ENCODE measurements at places on chromosomes 5 and 9.

DNA sequence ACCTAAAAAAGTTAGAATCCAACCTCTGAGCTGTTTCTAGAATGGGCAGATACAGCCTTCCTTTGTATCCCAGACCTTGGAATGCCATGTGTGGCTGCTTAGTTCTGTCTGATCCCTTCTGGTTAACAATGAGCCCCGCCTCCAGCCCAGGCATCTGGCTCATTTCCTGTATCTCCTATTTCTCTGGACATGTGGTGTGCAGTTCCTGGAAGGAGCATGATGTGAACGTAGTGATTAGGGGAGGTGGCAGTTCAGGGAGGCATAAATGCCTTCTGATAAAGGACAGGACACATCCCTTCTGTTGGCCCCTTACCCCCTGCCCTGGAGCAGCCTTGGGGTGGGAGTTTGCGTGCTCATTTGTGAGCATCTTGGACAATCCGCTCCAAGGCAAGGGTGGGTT is 243.0 kb downstream of the ZSWIM6 start:
- DNase-seq = no peak

DNA sequence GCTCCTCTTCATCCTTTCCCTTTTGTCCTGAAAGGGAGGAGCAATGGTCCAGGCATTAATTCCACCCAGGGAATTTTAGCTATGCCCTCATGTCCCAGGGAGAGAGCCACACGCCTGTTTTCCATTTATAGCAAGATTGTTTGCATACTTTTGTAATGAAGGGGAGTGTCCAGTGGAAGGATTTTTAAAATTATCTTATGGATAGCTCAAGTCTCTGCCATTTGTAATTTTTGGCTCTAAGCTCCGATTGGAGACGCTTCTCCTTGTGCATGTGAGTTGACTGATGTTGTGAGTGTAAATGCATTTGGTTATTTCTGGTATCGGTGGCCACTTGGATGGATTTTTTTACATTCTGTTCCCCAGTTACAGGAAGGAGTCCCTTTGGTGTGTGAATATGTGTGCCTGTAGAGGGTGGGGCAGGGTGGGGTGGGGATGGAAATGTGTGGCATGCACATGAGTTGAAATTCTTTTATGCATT is 7.2 kb upstream of the RPL26L1 start:
- no peak for DNase-seq

- no peak for DNase-seq
Measured at GRCh38 chr9:134676886-134677285, 35.3 kb downstream of the COL5A1 start.

DNA sequence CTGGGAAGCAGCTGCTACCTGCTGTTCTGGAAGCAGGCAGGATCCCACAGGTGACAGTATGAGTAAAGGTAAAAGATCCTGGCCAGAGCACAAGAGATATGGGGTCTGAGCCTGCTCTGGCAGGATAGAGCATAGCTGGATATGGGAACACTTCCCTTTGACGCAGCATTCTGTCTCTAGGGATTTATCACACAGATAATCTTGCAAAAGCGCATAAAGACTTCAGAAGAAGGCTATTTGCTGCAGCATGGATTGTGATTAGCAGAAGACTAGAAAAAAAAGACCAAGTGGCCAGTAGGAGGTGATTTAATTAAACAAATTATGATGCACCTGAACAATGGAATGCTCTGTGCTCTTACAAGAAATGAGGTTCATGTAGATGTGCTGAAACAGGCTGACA is 52.4 kb upstream of the PWWP2A start:
- DNase-seq = no peak

DNA sequence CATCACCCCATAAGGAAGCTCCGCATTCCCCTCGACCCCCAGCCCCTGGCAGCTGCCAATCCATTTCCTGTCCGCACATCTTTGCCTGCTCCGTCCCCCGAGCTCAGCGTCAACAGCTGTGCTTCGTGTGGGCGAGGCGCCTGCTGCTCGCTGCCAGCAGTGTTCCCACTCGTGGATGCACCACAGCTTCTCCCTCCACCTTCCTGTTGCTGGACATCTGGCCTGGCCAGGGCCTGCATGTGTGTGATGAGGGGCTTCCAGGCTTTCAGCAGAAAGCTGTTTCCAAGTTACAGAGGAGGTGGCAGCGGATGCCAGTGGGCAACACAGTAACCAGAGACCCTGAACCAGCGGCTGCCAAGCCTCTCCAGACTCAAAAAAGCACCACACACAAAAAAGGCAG is 86.0 kb downstream of the PRRT1B start:
- DNase-seq = no peak

GRCh38 chr5:107646418-107646817 is 24.3 kb downstream of the EFNA5 start:
- DNase-seq = no peak

DNA sequence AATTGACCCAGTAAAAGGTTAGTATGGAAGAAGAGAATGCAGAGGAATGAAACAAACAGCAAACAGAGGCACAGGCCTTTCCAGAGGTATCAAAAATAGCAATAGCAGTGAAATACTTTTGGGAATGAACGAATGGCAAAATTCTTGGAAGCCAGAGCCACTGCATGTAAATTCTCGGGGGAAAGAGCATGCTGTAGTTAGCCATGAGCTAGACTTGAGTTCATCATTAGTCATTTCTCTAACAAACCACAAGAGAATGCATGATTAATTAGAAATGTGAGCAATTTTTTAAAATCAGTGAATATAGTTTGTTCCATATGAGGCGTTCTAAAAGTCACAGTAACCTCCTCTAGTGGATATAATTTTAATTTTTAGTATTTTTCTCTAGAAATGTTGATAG is 170.3 kb upstream of the PRR16 start:
- no peak for DNase-seq

DNA sequence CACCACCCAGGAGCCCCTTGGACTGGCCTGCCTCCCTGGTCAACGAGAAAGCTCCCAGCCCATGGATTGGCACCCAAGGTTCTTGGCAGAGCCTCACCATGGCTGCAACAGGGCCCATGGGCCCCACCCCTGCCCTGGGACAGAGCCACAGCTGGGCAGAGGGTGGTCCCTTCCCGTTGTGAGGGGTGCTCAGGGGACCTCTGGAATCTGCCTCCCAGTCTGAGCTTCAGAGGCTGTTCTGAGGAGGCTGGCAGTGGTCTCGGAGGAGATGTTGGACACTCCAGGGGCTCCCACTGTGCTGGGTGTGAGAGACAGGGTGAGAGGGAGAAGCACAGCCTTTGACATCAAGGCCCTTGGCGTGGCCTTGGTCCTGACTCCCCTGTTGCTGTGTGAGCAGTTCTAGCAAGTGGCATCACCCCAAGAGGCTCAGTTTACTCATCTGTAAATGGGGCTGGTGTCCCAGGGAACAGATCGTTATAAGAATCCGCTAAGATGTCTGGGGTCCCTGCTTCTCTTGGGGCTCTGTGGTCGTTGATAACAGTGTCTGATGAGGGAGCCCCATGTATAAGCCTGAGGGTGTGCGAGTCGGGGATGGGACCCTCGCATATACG is 33.0 kb downstream of the LHX3 start:
- no peak for DNase-seq

- DNase-seq = no peak
Measured at GRCh38 chr5:123785162-123786071, 273.4 kb downstream of the CSNK1G3 start.

DNA sequence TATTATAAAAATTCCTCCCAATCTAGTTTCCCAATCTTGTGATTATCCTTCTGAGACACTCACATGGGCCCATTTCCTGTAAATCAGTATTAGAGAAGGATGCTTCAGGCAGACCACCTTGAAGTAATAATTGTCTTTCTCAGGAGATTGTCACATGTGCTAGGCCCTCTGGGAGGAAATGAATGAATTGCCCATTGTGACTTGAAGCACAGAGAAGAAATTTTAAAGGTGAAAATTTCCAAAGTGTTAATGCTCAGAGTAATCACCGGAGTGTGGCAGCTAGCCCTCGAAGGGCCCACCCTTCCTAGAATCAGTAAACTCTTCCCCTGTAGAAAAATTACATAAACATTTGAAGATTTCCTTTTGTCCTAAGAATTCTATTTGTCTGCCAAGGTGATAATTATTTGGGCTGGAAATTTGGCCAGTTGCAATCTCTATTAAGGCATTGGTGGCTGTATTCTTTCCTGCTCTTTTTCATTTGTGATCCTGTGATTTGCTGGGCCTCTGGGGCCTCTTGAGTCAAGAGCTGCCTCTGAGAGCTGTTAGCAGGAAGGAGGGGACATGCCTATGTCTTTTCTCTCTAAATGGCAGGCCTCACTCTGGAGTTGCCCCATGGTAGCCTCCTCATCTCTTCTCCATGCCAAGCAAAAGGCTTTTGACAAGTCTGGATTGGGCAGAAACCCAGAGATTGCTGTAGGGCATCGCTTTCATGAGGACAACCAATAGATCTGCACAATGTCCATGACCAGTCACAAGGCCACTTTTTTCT is 371.5 kb upstream of the ACTBL2 start:
- no peak for DNase-seq

DNA sequence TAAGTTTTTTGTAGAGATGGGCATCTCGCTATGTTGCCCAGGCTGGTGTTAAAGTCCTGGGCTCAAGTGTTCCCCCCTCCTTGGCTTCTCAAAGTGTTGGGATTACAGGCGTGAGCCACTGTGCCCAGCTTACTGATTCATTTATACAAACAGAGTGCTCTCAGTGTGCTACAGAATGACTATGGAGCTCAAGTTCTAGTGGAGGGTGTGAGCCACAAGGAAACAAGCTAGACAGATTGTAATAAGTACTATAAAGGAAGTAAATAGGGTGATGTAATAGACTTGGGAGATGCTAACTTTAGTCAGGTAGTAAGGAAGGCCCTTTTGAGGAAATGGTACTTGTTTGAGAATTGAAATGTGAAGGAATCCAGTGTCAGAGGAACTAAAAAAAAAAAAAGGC is 1.7 kb upstream of the TMEM267 start:
- no peak for DNase-seq

DNA sequence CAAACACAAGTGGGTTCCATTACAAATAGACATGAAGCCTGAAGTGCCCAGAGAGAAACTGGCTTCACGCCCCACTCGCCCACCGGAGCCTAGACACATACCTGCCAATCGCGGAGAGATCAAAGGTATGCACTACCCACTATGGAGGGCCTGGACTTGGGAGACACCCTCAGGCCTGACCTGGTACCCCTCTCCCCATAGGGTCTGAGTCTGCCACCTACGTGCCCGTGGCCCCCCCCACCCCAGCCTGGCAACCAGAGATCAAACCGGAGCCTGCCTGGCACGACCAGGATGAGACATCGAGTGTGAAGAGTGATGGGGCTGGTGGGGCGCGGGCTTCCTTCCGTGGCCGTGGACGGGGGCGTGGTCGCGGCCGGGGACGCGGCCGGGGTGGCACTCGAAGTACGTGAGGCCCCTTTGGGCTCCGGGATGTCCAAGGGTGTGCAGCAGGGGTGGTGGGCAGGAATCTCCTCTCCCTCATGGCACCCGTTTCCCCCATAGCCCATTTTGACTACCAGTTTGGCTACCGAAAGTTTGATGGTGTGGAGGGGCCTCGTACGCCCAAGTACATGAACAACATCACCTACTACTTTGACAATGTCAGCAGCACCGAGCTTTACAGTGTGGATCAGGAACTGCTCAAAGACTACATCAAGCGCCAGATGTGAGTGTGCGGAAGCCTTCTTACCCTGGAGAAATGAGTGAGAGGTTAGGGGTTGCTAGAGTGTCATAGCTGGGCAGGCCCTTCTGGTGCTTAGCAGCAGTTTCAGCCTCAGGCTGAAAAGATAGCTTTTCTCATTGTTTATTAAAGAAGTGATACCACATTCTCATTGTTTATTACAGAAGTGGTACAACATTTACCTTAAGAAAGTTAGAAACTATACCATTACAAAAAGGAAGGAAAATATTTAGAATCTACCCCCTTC is 38.7 kb downstream of the LARP1 start:
- DNase-seq = no peak

GRCh38 chr9:71352837-71353236 is 231.4 kb upstream of the TRPM3 start:
- DNase-seq = no peak

DNA sequence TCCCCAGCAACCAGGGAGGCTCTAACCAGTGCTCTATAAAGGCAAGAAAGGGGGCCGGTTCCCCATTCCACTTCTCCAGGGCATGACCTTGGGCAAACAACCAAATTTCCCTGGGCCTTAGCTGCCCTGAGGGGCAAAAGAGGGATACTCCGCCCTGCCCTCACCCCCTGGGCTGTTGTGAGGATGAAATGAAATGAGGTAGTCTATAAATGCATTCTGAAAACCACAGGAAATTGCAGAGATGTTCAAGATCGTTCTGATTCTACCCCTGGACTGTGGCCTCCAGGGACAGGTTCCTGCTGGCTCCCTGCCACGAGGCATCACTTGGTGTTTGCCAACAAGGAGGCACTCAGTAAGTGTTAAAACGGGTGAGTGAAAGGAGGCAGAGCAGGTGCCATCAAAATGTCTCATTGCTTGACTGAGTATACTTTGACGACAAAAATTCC is 5.7 kb downstream of the RAPGEF1 start:
- DNase-seq = no peak

- DNase-seq = no peak
Measured at GRCh38 chr5:168925160-168925559, 346.0 kb upstream of the PANK3 start.

DNA sequence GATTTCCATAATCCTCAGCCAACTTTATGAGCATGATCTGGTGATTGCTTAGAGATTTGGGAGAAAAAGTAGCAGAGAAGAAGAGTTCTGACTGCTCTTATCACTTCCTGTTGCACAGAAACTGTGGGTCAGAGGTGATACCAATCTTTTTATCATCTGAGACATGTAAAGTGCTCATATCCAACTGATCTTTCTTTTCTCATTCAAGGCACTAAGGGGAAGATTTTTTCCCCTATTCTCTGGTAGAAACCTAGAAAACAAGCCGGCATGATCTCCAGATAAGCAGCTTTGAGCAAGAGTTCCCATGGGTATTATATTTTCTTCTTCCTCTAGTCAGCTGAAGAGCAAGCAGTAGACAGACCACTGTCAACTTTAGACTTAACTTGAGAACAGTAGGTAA is 29.0 kb upstream of the GPR150 start:
- DNase-seq = no peak

- no peak for DNase-seq
Measured at GRCh38 chr9:108933231-108933717, 650 bp downstream of the ELP1 start.

GRCh38 chr5:43635374-43635773 is 32.4 kb downstream of the NNT start:
- no peak for DNase-seq
